ENCODE measurements at places on chromosomes 4 and X.

- DNase-seq, result no peak
Measured at GRCh38 chr4:2043396-2044118, 15.6 kb upstream of the NAT8L start.

- DNase-seq, result no peak
Measured at GRCh38 chr4:38111024-38111423, 150.8 kb downstream of the PTTG2 start.

DNA sequence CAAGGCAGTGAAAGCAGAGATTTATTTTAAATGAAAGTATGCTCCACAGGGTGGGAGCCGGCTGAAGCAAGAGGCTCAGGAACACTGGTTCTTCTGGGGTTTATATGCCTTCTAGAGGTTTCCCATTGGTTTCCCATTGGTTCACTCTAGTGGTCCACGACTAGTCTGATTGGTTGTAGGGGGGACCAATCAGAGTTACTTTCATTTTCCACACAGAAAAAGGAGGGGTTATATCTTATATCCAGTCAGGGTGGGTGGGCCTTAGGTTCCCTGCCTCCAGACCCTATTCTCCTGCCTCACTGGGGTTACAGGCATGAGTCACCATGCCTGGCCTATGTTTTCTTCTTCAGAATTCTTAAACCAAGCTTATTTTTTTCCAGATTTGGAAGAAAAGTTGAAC lies 101.6 kb downstream of the KLHL8 start:
- DNase-seq, result peak; percentile 74

GRCh38 chr4:112145790-112146501 lies 692 bp downstream of the FAM241A start:
- peak; percentile 64 for DNase-seq

GRCh38 chrX:108177351-108178142 lies 86.0 kb downstream of the ATG4A start:
- DNase-seq, result peak; percentile 42
